ENCODE measurements at places on chromosomes 7 and 10.

DNA sequence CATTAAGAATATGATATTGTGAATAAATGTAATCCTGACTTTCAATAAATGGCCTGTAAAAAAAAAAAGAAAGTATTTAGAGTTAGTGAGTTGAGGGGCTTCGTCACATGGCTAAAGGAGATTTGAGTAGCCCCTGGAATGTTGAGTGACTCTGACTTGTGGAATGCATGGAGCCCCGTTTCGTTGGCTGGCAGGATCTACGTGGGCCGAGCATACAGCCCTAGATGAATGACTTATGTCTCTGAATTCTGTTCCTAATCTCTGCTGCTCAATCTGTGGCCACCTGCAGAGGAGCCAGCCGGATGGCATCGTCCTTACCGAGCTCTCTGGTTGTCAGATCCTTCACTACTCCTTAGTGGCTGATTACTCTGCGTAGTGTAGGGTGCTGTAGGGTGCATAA, 155.7 kb downstream of the MGMT start:
- no peak for DNase-seq

GRCh38 chr10:129900825-129901224, 63.2 kb downstream of the EBF3 start:
- no peak for DNase-seq

DNA sequence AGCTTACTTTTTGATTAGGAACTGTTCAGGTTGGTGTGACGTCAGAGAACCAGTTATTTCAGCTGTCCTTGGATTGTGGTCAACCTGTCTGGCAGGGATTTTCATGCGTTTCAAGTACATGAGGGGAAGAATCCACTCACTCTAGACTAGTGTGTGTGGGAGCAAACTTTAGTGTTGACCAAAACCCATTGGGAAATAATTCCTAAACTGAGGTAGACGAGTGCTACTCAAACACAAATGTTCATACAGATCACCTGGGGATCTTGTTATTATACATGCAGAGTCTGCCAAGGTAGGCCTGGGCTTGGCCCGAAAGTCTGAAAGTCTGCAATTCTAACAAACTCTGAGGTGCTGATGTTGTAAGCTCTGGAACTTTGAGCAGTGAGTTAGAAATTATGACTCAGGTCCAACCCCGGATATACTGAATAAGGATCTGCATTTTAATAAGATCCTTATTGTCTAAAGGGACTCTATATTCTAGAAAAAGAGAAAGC, 111.1 kb upstream of the CREB5 start:
- no peak for DNase-seq

- no peak for DNase-seq
Measured at GRCh38 chr10:13147161-13147560, 14.2 kb upstream of the MCM10 start.

- DNase-seq = peak; percentile 15
Measured at GRCh38 chr7:24896031-24896501, 83.9 kb downstream of the OSBPL3 start.

DNA sequence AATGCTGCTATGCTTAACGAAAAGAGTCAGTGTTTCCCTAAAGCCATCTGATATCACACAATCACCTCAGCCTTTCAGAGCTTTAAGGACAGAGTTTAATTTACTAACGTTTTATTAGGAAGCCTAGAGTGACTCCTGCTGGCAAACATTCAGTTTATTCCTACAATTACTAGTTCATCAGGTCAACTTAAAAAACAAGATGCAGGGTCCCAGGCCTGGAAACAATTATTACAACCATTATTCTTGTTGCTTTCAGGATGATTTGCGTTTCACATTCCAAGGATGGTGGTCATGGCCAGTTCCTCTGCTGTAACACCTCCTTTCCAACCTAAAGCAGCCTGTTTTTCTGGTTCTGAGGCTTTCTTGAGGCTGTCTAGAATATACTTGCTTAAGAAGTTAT, 1.5 kb upstream of the FAM53B start:
- peak; percentile 62 for DNase-seq

DNA sequence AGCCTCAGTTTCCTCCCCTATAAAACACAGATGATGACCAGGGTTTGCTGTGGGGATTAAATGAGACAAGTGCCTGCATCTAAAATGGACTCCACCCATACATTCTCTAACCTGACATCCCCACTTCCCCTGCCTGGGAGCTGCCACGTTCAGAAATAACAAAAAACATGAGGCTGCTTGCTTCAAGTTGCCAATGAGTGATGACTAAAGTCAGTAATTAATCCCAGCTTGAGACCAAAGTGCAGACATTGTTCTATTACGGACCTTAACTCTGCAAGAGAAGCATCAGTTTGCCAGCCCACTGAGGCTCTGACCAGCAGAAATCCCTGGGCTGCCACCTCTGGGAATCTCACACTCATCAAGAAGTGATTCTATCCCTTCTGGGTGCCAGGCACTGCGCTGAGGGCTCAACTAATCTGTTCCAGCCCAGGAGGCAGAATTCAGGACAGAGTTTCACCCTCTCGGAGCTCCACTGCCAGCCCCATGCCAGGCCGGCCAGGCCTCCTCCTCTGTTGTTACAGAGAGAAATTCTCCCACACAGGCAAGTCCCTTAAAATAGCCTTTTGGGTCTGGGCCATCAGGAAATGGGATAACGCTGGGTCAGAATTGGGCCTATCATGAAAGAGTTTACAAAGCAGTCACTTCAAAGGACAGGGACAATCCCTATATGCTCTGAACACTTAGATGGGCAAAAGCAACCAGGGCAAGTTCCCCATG, 11.4 kb downstream of the SH3PXD2A start:
- DNase-seq = no peak
